Hepatocyte (in vitro differentiated cells): ENCODE measurements at places on chromosomes 5 and 9.

DNA sequence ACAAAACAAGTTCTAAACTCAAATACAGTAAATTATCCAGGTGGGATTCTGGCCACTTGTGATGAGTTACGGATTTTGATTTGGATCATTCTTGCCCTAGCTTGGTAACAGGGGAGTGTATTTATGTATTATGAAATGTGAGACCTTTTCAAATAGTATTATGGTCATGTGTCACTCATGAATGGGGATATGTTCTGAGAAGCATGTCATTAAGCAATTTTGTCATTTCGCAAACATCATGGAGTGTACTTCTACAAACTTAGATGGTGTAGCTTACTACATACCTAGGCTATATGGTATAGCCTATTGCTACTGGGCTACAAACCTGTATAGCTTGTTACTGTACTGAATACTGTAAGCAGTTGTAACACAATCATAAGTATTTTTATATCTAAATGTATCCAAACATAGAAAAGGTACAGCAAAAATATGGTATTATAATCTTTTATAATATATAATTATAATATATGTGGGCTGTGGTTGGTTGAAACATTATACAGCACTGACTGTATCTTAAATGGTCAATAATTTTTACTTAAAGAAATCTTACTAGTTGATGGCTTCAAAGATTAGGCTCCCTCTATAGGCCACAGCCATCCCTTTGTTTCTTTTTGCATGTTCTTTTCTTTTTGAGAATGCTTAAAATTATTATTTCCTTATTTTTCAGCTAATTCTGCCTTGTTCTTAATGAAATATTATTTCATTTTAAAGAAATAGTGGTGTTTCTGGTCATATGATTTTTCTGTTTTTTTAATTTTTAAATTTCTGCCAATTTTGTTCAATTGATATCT is 128.4 kb downstream of the MAST4 start:
- DNase-seq = no peak

- DNase-seq = no peak
These were observed 122.2 kb downstream of the ADAMTS6 start for GRCh38 chr5:65359569-65359968.

- no peak for DNase-seq
These were observed 163.1 kb downstream of the ESM1 start for GRCh38 chr5:54822324-54822687.

DNA sequence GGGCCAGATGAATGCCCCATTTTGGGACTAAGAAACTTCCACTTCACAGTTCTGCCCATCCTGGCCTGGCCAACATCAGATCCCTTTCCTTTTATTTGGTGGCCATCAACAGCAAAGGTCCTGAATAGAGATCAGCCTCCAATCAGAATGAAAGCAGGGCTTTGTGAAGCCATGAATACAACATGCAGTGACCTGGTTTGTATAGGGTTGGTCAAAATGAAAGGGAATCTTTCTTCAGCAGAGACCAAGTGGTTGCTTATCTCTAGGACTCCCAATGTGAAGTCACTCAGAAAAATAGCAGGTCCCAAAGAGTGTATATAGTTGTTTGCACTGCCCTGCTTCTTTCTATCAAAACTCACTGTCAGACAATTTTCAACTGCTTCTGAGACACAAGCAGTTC is 113.9 kb upstream of the SLC12A2 start:
- DNase-seq = no peak

- DNase-seq = no peak
These were observed 93.2 kb downstream of the CDO1 start for GRCh38 chr5:115723220-115723619.

GRCh38 chr9:26893030-26893676 is 551 bp upstream of the CAAP1 start:
- no peak for DNase-seq

DNA sequence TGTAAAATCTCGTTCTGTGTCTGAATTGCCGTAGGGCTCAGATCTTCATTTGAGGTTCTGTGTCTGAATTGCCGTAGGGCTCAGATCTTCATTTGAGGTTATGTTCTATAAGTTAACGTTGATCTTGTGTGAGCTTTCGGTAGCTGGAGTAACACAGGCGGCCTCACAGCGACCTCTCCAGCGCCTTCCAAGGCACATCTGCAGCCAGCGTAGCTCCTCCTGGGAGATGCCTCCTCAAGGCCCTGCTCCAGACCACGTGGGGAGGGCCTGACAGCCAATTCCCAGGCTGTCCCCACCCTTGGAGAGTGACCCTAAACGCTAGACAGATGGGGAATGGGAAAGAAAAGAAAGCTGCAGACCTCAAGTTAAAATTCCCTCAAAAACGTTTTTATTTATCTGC is 8.7 kb upstream of the AHRR start:
- no peak for DNase-seq

DNA sequence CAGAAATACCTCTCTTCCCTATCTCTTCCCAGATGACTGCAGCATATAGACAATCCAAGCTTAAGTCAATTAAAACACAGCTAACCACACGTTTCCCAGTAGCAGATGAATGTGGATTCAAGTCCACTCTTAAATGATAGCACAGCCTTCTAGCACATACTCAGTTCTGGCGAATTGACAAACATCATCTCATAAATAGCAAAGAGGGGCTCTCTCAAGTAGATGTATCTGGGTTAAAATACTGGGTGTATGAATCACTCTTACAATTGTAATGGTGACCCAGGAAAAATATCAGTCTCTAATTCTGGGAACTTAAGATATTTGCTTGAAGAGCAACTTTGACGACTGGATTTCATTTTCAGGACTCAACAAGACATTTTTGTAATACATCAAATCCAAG is 67.0 kb upstream of the HAPLN1 start:
- DNase-seq = no peak

GRCh38 chr5:143216211-143216610 is 187.3 kb downstream of the NR3C1 start:
- no peak for DNase-seq

- DNase-seq = no peak
These were observed 97.1 kb downstream of the PJA2 start for GRCh38 chr5:109312695-109313094.

GRCh38 chr5:69084195-69084594 is 9.6 kb upstream of the SLC30A5 start:
- DNase-seq = no peak
